SW 1271 (cell line): ENCODE measurements at places on chromosomes 2 and 18.

DNA sequence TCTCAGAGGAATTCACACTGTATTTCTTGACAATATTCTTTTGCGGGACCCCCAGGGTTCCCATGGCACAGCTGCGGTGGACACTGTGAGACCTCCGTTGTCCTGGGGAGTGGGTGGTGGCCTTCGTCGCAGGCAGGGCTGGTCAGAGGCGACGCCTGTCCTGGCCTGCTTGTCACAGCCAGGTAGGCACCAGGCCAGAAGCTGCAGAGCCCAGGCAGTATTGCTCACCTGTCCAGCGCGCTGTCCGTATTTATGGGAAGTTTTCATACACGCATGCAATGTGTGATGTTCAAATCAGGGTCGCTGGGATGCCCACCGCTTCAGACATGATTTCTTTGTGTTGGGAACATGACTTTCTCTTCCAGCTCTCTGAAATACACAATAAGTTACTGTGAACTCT lies 126.6 kb downstream of the RTP5 start:
- DNase-seq, result no peak

GRCh38 chr2:216344206-216344949 lies 27.9 kb downstream of the MARCHF4 start:
- no peak for DNase-seq

DNA sequence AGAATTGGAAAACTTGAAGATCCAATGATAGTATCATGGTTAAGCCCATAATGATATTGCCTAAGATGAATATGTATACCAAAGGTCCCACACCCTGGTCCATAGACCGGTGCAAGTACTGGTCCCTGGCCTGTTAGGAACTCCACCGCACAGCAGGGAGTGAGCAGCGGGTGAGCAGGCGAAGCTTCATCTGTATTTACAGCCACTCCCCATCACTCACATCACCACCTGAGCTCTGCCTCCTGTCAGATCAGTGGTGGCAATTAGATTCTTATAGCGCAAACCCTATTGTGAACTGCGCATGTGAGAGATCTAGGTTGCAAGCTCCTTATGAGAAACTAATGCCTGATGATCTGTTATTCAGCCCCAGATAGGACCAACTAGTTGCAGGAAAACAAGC lies 402.4 kb downstream of the EPHA4 start:
- no peak for DNase-seq

GRCh38 chr2:26080356-26080755 lies 46.5 kb downstream of the RAB10 start:
- no peak for DNase-seq

GRCh38 chr2:239279508-239280295 lies 121.1 kb downstream of the HDAC4 start:
- no peak for DNase-seq

- no peak for DNase-seq
Measured at GRCh38 chr2:150207979-150208378, 279.5 kb downstream of the RND3 start.

- DNase-seq, result no peak
Measured at GRCh38 chr2:62654876-62655359, 50.6 kb upstream of the EHBP1 start.

DNA sequence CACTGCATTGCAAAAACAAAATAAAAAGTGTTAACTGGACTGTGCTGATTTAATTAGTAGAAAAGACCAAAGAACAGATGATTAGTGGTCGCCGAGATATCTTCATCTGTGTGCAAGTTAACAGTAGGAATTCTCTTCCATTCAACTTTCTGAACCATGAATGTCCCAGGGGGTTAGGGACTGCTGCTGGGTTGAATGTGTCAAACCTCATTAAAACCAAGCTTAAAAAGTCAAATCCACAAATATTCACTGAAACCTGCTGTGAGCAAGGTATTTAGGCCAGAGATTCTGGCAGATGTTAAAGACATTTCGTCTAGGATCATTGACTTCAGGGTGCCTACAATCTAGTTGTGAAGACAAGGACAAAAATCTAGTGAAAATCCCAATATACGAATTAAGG lies 58.7 kb downstream of the STPG4 start:
- DNase-seq, result no peak

GRCh38 chr2:38682008-38682575 lies 16.2 kb downstream of the GALM start:
- DNase-seq, result no peak
